ENCODE measurements at places on chromosomes 6 and 20. TPM values are rescaled to one million over a fixed set of nuclear protein-coding genes. Genes with fewer than 3 reads are reported as not detected.

PACSIN1 gene
- total RNA-seq, result not detected

HECA gene
- total RNA-seq, result 4.3 TPM

PAK5 gene
- not detected for total RNA-seq

DNA sequence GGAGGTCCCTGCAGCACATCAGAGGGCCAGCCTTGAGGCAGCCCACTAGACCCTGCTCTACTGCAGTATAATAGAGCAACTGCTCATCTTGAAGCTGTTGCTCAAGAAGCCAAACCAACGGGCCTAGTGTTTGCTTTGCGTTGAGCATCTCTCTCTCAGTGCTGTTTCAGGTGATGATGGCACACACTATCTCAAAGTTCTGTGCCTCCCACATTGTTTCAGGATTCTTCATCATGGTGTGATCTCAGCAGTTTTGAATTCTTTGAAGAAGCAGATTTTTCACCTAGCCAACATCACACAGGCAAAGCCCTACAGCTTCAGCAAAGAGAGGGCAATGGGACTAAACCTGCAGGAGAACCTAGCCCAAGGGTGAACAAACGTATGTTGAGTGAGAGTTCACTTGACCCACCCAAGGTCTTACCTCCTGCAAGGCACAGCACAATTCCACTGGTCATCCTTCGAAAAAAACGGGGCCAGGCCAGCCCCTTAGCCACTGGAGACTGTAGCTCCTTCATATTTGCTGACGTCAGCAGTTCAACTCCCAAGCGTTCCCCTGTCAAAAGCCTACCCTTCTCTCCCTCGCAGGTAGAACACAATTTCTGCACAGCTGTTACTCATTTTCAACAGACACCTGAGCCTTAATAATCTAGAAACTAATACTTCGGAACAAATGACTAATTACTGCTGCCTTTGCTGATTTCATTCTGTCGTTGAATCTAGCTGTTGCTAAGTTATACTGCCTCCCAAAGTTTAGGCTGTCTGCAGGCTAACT, 15.8 kb downstream of the MYB start:
- DNase-seq, result no peak
- H3K4me3 ChIP-seq, result no peak overlapping the region
- no peaks in the 10 kb centered on the region for H3K27me3 ChIP-seq
- no peaks in the 10 kb centered on the region for H3K36me3 ChIP-seq
- no peaks in the 10 kb centered on the region for H3K4me1 ChIP-seq

GRCh38 chr20:16462711-16463110, 110.5 kb downstream of the KIF16B start:
- H3K4me1 ChIP-seq, result 0 out of 2 replicates have a peak, but pooled peaks cover 2% of the 10 kb centered on the region
- H3K4me3 ChIP-seq, result no peak overlapping the region
- no peaks in the 10 kb centered on the region for H3K36me3 ChIP-seq

- no peak overlapping the region for H3K4me3 ChIP-seq
- H3K36me3 ChIP-seq, result no peaks in the 10 kb centered on the region
- DNase-seq, result no peak
- H3K4me1 ChIP-seq, result peaks cover 11% of the 10 kb centered on the region
- no peak overlapping the region for H3K27ac ChIP-seq
- H3K27me3 ChIP-seq, result no peaks in the 10 kb centered on the region
These were observed 36.3 kb downstream of the CARMIL1 start for GRCh38 chr6:25315194-25316177.

DNA sequence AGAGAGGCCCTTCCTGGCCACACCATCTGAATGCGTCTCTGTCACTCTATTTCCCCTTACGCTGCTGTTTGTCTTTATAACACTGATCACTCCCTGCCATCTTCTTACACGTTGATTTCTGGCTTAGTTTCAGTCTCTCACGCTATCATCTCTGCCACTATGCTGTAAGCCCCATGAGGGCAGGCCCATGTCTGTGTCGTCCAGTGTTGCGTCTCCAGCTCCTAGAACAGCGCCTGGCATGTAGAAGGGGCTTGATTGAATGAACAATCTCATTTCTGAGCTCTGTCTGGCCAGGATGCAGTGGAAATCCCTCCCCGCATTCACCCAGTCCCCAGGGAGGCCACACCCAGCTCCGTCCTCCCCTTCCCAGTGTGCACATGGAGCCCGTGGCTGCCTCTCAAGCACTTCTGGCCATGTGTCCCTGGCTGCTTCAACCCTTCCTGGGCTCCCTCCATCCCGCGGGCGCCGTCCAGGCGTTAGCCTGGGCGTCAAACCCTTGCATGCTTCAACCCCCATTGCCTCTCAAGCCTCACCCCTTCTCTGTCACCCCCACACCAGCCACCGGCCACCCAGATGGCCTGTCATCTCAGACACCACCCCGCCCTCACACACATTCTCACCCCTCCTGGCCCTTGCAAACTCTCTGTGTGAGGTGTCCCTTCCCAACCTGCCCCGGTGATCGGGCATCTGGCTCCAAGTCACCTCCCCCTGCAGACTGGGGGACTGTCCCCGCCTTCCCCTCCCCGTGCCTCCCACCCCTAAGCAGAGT, 71.1 kb downstream of the SRC start:
- DNase-seq, result no peak
- H3K27me3 ChIP-seq, result peaks cover 85% of the 10 kb centered on the region
- H3K36me3 ChIP-seq, result no peaks in the 10 kb centered on the region
- no peaks in the 10 kb centered on the region for H3K4me1 ChIP-seq

DNA sequence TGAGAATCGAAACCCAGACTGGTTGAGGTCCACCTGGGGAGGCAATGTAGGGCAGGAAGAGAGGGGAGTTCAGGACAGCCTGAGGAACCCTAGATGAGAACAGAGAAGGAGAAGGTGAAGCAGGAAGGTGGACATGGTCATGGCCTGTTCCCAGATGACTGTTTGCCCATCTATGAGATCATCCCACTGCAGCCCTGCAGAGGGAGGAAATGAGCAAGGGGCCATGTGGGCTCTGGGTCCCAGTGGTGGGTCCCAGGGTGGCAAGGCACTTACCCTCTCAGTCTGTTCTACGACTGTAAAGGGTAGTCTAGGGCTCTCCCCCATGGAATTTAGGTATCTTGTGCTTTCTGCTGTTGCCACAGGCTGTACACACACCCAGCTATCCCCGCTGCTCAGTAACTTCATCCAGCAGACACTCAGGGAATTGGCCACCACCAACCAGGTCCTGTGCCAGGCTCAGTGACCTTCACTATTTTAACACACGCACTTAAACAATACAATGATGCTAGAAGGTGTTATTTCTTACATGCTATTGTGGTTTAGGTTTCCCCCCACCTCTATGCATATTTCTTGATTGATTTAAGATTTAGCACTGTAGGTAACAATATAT, 89.8 kb downstream of the TOX2 start:
- no peak for DNase-seq
- H3K4me1 ChIP-seq, result no peaks in the 10 kb centered on the region
- no peaks in the 10 kb centered on the region for H3K27me3 ChIP-seq
- no peak overlapping the region for H3K4me3 ChIP-seq

GRCh38 chr20:20568604-20569205, 143.7 kb downstream of the RALGAPA2 start:
- H3K27me3 ChIP-seq, result no peaks in the 10 kb centered on the region
- no peaks in the 10 kb centered on the region for H3K4me1 ChIP-seq
- no peak overlapping the region for H3K27ac ChIP-seq

- no peaks in the 10 kb centered on the region for H3K36me3 ChIP-seq
- no peaks in the 10 kb centered on the region for H3K27me3 ChIP-seq
- DNase-seq, result no peak
- no peak overlapping the region for H3K4me3 ChIP-seq
- H3K27ac ChIP-seq, result no peak overlapping the region
- no peaks in the 10 kb centered on the region for H3K4me1 ChIP-seq
These were observed 75.5 kb upstream of the RIMS1 start for GRCh38 chr6:71810880-71811279.

DNA sequence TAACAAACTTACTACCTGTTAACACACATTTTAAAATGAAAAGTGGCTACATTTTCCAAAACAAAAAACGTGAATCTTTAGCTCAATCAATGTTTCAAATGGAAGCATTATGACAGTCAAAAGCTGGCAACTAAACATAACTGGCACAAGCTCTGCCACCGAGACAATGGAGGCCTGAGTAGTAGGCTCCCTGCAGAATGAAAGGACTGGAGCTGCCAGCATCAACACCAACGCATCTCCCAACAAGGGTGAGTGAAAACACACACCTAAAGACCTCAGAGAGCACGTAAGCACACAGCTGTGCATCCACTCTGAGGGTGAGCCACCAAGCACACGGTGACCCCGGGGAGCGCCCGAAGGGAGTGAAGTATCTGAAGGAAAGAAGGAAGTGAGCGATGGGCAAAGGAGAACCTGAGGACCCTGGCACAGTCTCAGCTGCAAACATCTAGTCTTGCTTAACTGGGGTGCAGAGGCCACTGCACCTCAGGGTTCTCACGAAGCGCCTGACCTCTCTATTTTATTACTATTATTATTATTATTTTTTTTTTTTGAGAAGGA, 1.6 kb upstream of the ADRM1 start:
- H3K4me1 ChIP-seq, result peaks cover 12% of the 10 kb centered on the region
- no peak for DNase-seq
- no peak overlapping the region for H3K4me3 ChIP-seq
- peaks cover 27% of the 10 kb centered on the region for H3K36me3 ChIP-seq
- H3K27ac ChIP-seq, result no peak overlapping the region
- H3K27me3 ChIP-seq, result no peaks in the 10 kb centered on the region

DNA sequence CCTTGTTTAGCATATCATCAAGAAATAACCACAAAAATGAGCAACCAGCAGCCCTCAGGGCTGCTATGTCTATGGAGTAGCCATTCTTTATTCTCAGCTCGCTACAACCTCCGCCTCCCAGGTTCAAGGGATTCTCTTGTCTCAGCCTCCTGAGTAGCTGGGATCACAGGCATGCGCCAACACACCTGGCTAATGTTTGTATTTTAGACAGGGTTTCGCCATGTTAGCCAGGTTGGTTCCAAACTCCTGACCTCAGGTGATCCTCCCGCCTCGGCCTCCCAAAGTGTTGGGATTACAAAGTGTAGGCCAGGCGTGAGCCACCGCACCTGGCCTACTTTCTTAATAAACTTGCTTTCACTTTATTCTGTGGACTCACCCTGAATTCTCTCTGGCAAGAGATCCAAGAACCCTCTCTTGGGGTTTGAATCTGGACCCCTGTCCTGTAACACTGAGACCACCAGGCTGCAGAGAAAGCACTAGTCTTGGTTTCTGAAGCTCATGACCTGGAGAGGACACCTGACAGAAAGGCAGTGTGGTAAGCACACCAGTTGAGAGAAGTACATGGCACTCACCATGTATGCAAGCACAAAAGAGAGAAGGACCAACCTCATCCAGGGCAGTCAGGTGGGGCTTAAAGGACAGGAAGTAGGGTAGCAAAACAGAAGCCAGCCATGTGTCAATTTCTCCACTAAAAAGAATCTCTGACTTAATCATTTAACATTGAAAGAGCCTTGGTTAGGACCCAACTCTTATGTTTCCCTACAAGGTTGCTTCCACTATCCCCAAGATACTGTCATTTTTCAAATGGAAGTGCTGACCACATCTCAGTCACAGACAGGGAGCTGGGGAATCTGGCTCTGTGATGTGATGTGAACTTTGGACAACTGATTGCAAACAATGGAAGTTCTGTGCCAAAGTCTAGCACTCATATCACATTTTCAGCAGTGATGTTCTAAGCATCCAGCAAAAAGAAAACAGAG, 97.4 kb upstream of the DST start:
- no peak overlapping the region for H3K4me3 ChIP-seq
- H3K4me1 ChIP-seq, result peaks cover 10% of the 10 kb centered on the region
- H3K36me3 ChIP-seq, result no peaks in the 10 kb centered on the region

GRCh38 chr6:94278146-94278545, 858.8 kb upstream of the EPHA7 start:
- no peak overlapping the region for H3K27ac ChIP-seq
- H3K4me3 ChIP-seq, result no peak overlapping the region
- H3K4me1 ChIP-seq, result no peaks in the 10 kb centered on the region
- H3K36me3 ChIP-seq, result no peaks in the 10 kb centered on the region
- DNase-seq, result no peak

DNA sequence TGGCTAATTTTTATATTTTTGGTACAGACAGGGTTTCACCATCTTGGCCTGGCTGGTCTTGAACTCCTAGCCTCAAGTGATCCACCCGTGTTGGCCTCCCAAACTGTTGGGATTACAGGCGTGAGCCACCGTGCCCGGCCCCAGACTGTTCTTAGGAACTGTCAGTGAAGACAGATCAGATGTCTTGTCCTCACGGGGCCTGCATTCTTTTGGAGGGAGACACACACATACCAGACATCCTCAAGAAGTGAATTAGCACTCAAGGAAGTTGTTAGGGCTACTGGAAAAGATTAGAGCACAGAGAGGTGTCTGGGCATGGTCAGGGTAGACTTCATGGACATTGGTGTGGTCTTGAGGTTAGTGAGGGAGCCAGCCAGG, 10.3 kb upstream of the LPIN3 start:
- H3K27ac ChIP-seq, result peak overlapping the region; percentile 91
- peak; percentile 51 for DNase-seq
- no peak overlapping the region for H3K4me3 ChIP-seq
- H3K27me3 ChIP-seq, result no peaks in the 10 kb centered on the region
- peaks cover 27% of the 10 kb centered on the region for H3K4me1 ChIP-seq
- H3K36me3 ChIP-seq, result no peaks in the 10 kb centered on the region

DNA sequence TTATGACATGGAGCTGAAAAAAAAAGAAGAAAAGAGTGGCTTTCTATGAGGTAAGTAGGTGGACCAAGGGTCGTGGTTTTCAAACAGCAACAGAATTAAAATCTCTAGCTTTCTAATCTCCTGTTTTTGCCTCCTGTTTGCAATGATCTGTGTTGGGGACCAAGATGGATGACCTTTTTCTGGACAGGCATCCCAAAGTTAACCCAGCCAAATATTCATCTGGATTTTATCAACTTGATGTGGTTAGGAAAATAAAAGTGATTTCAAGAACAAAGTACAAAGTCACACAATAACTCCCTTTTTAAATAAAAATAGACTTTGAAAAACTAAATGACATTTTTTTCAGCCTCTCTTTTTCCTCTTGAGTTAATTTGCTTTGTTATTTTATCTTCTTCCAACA, 282.1 kb upstream of the PRDM1 start:
- H3K4me1 ChIP-seq, result peaks cover 22% of the 10 kb centered on the region
- H3K4me3 ChIP-seq, result no peak overlapping the region

DNA sequence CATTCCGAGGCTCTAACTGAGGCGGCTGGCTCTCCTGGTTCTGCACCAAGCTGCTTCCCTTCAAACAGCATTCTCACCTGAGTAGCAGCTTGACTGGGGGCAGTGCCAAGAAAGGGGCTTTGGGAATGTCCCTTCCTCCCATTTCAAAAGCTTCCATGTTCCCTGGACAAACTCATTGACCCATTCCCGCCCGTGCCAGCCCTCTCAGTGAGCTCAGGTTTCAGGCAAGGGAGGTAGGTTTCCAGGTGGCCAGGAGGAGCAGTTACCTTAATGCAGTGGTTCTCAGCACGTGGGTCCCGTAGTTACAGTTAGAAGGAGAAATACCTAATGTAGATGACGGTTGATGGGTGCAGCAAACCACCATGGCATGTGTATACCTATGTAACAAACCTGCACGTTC, 135.2 kb downstream of the ELOVL4 start:
- H3K27ac ChIP-seq, result no peak overlapping the region
- H3K27me3 ChIP-seq, result no peaks in the 10 kb centered on the region
- H3K36me3 ChIP-seq, result no peaks in the 10 kb centered on the region
- no peaks in the 10 kb centered on the region for H3K4me1 ChIP-seq
- no peak for DNase-seq
- H3K4me3 ChIP-seq, result no peak overlapping the region

Measured in IMR-90 (cell line).